ENCODE measurements at places on chromosomes 12 and 14. TPM values are rescaled to one million over a fixed set of nuclear protein-coding genes. Genes with fewer than 3 reads are reported as not detected.

KCNMB4 gene
- total RNA-seq, result 0.26 TPM

CSRP2 gene
- 15.8 TPM for total RNA-seq

ZFHX2 gene
- total RNA-seq, result not detected

LRRC9 gene
- not detected for total RNA-seq

TMEM132C gene
- total RNA-seq, result not detected

DCAF5 gene
- 7.3 TPM for total RNA-seq

RHNO1 gene
- 52.8 TPM for total RNA-seq

AQP5 gene
- total RNA-seq, result not detected

IFNG-AS1 gene
- total RNA-seq, result not detected

ERBB3 gene
- total RNA-seq, result not detected

CEP83 gene
- 2.1 TPM for total RNA-seq

RNASE4 gene
- 2.3 TPM for total RNA-seq

CIROP gene
- not detected for total RNA-seq

ADAM20 gene
- not detected for total RNA-seq

RPS26 gene
- total RNA-seq, result 313 TPM

ACVRL1 gene
- 1.4 TPM for total RNA-seq

KLHDC1 gene
- total RNA-seq, result not detected

RFX4 gene
- total RNA-seq, result not detected

FGF23 gene
- not detected for total RNA-seq

CLEC4A gene
- total RNA-seq, result not detected

BIN2 gene
- not detected for total RNA-seq

CLEC4D gene
- total RNA-seq, result not detected

RDH5 gene
- total RNA-seq, result 3.1 TPM

PYGL gene
- 0.63 TPM for total RNA-seq

CEBPE gene
- total RNA-seq, result not detected

PGF gene
- total RNA-seq, result 50.6 TPM

AMN gene
- total RNA-seq, result not detected

PLXNC1 gene
- total RNA-seq, result 0.52 TPM

NRDE2 gene
- total RNA-seq, result 7.1 TPM

NOS1 gene
- total RNA-seq, result not detected

NRIP2 gene
- total RNA-seq, result not detected

P3H3 gene
- 19.4 TPM for total RNA-seq

Measured in MG63 (cell line).